CD4-positive, alpha-beta T cell treated with Interleukin-2 at 100 ng/mL for 4 hours (primary cell): ENCODE measurements at places on chromosomes 16 and 17.

GRCh38 chr16:4369007-4369733 is 2.5 kb upstream of the VASN start:
- no peak for DNase-seq

GRCh38 chr17:73924909-73925186 is 278.6 kb upstream of the RPL38 start:
- no peak for DNase-seq

- no peak for DNase-seq
These were observed 1.7 kb upstream of the ITPRIPL2 start for GRCh38 chr16:19112099-19112407.

DNA sequence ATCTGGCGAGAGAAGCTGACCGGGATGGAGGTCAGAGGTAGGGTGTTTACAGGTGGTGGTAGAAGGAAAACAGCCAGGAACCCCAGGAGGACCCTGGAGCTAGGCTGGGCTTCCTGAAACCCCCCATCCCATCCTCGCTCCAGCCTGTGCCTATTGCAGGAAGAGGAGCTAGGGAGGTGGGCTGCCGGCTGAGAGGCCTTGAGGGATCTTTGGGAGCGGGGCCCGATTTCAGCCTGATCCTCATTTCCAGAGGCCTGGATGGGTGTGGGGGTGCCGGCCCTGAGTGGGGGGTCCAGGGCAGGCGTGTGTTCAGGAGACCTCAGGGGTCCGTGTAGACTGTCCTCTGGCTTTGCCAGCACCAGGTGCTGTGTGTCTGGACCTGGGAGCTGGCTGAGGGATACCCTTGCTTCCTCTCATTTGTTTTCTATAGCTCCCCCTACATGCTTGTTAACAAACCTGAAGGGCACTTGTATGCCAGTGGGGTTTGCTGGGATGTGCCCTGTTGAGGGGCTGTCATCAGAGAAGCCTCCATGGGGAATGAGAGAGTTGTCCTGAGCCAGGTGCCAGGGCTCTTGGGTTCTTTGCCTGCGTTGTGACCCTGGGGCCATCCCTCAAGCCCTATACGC is 18.9 kb upstream of the RAP1GAP2 start:
- DNase-seq, result no peak

- no peak for DNase-seq
These were observed 42.0 kb upstream of the KSR1 start for GRCh38 chr17:27414271-27414670.
